ENCODE measurements at places on chromosomes 2 and 18.

- no peaks in the 10 kb centered on the region for H3K27me3 ChIP-seq
- H3K4me3 ChIP-seq: no peak overlapping the region
- no peaks in the 10 kb centered on the region for H3K36me3 ChIP-seq
- ATAC-seq: no peak
- H3K27ac ChIP-seq: no peak overlapping the region
Observed at GRCh38 chr2:8168876-8169424, 512.9 kb upstream of the ID2 start.

DNA sequence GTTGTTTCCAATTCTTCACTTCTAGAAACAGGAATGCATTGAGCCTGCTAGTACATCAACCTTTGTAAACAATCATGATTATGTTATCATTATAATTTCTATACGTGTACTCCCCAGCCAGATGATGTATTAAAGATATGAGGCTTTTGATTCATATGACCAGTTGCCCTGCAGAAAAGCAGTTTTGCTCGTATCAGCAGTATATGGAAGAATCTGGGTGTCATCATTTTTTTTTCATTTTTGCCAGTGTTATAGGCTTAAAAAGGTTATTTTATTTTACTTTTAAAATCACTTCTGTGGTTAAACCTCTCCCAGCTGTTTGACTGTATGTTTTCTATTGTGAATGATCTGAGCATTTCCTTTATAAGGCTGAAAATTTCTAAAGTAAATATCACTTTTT is 471.8 kb upstream of the NRP2 start:
- H3K27me3 ChIP-seq: no peaks in the 10 kb centered on the region
- no peaks in the 10 kb centered on the region for H3K4me1 ChIP-seq
- H3K4me3 ChIP-seq: no peak overlapping the region
- no peaks in the 10 kb centered on the region for H3K36me3 ChIP-seq
- no peak overlapping the region for H3K27ac ChIP-seq

DNA sequence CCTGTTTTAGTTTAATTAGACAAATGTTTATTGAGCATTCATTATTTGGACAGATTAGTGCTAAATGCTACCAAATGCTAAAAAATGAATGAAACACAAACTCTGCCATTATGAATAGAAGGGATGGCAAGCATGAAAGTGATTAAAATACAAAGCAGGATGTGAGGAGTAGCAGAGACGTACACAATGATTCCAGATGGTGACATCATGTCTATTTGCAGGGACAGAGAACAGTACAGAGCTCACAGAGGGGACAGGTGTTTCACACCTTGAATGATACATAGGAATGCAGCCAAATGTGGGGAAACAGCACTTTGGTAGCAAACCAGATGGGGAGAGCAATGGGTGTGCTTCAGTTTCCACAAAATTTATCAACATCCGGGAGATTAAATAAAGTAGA is 76.3 kb downstream of the CD226 start:
- H3K36me3 ChIP-seq: no peaks in the 10 kb centered on the region
- no peaks in the 10 kb centered on the region for H3K27me3 ChIP-seq
- no peak for ATAC-seq
- no peak overlapping the region for H3K27ac ChIP-seq
- H3K4me1 ChIP-seq: no peaks in the 10 kb centered on the region
- no peak overlapping the region for H3K4me3 ChIP-seq

GRCh38 chr2:172425336-172425735 is 2.0 kb upstream of the ITGA6 start:
- no peaks in the 10 kb centered on the region for H3K36me3 ChIP-seq
- no peak for ATAC-seq
- peaks cover 22% of the 10 kb centered on the region for H3K4me1 ChIP-seq
- peaks cover 51% of the 10 kb centered on the region for H3K27me3 ChIP-seq
- no peak overlapping the region for H3K4me3 ChIP-seq
- no peak overlapping the region for H3K27ac ChIP-seq

- H3K27ac ChIP-seq: no peak overlapping the region
- ATAC-seq: no peak
- no peaks in the 10 kb centered on the region for H3K27me3 ChIP-seq
- no peak overlapping the region for H3K4me3 ChIP-seq
- peaks cover 3% of the 10 kb centered on the region for H3K36me3 ChIP-seq
Observed at GRCh38 chr2:227534714-227535113, 62.8 kb downstream of the AGFG1 start.

DNA sequence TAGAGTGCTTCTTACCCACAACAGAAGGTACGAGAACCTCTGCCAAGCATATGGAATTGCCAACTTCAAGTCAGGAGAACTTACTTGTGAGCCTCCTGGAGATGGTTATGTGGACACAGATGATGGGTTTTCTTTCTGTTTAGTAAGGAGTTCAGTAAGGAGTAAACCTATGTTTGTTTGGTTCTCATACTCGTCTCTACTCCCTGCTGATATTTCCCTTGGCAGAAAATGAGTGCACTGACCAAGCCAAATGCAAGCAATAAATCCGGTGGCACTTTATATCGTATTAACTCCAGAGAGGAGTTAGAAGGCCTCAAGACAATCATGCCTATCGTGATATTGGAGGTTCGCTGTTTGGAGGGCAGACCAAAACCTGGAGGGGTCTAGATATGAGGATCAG is 83.2 kb upstream of the CYP1B1 start:
- peaks cover 40% of the 10 kb centered on the region for H3K4me1 ChIP-seq
- no peak for ATAC-seq
- no peak overlapping the region for H3K4me3 ChIP-seq
- H3K36me3 ChIP-seq: no peaks in the 10 kb centered on the region

DNA sequence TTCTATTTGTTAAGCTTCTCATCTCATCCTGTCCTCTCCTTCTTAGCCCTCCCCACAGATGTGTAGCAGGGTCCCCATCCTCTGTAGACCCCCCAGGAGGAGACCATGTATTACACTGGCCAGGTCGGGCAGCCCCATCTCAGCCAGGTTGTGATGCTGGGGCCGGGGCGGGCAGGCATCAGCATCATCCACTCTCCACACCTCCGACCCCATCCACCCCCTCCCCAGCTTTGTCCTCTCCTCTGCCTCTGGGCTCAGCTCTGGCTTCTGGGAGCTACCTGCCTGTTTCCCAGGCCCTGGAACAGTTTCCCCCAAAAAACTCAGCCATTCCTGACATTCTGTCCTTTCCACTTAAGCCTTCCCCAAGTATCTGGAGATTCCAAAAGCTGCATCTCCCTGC is 49.2 kb downstream of the GBX2 start:
- no peak overlapping the region for H3K4me3 ChIP-seq
- H3K4me1 ChIP-seq: no peaks in the 10 kb centered on the region
- H3K27ac ChIP-seq: no peak overlapping the region
- H3K27me3 ChIP-seq: no peaks in the 10 kb centered on the region
- ATAC-seq: no peak

DNA sequence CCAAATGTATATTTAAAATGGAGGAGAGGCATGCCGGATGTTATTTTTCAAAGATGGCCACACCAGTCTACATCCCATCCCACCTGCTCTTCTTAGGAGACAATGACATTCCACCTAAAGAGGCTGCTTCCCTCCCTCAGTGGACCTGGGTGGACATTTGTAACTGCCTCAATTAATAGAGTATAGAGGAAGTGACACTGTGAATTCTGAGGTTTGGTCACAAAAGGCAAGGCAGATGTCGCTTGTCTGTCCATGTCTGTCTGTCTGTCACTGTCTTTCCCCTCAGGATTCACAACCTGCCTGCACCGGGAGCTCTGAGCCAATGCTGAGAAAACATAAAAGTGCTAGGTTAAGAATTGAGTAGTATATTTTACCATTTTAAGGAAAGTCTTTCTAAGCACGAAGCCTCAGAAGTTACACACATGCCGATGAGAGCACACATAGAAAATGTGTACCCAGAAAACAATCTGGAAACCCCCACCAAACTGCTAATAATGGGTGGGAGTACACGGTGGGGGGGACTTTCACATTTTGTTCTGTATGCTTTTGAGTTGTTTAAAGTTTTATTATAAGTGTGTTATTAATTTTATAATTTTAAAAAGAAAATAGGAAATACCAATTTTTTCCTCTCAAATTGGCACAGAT is 21.0 kb downstream of the MIB1 start:
- no peak for ATAC-seq
- H3K4me1 ChIP-seq: peaks cover 45% of the 10 kb centered on the region
- no peak overlapping the region for H3K4me3 ChIP-seq
- H3K27me3 ChIP-seq: no peaks in the 10 kb centered on the region

DNA sequence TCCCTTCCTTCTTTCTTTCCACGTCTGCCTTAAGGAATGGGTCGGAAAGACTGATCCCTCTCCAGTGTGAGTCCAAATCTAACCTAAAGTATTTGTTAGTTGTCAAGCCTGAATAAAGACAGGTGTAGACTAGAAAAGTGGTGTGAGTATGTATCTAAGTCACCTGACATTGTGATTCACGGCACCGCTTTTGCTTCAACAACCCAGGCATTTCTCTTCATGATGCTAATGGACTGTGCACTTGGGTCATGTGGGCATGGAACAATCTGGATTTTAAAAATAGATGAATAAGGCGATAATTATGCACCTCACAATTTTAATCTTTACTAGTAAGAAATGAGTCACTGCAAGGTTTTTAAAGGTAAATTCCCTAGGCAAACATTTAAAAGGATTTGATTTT is 107.5 kb downstream of the LIPG start:
- H3K36me3 ChIP-seq: no peaks in the 10 kb centered on the region
- ATAC-seq: no peak
- no peak overlapping the region for H3K27ac ChIP-seq
- H3K4me1 ChIP-seq: peaks cover 28% of the 10 kb centered on the region
- H3K27me3 ChIP-seq: peaks cover 15% of the 10 kb centered on the region

DNA sequence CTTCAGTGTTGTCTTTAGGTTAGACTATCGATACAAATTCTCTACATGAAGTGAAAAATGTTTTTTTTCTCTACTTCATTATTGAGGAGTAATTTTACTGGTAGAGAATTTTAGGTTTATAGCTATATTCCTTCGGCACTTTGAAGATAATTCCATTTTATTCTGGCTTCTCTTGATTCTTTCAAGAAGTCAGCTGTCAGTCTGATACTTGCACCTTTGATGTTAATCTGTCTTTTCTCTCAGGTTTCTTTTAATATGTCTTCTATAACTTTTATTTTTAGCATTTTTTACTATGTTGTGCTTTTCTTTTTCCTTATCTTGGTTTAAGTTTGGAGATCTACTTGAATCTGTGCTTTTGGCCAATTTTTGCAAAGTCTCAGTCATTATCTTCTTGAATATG is 18.6 kb downstream of the TSPYL6 start:
- peaks cover 13% of the 10 kb centered on the region for H3K4me1 ChIP-seq

DNA sequence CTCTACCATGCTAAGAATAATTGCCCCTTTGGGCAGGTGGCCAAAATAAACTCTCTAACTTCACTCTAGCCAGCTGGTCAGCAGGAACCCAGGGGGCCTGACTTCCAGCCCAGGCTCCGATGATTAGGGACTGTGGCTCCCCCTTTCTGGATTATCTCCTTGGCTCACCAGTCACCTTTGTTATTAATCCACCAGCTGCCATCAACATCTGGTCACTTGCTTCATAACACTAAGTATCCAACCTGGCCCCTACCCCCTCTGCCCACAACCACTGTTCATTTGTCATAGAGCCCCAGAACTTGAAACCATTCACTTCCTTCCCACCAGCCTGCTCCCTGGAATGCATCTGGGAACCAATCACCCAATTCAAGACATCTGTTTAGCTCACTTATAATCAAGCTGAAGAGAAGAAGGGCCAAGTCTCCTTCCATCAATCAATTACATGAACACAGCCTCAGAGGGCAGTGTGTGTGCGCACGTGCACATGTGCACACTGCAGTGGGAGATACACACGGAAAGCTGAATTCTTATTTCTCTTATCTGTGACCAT is 215.1 kb downstream of the ALK start:
- H3K36me3 ChIP-seq: no peaks in the 10 kb centered on the region
- no peak for ATAC-seq
- H3K4me3 ChIP-seq: no peak overlapping the region
- H3K27ac ChIP-seq: no peak overlapping the region
- H3K4me1 ChIP-seq: no peaks in the 10 kb centered on the region

DNA sequence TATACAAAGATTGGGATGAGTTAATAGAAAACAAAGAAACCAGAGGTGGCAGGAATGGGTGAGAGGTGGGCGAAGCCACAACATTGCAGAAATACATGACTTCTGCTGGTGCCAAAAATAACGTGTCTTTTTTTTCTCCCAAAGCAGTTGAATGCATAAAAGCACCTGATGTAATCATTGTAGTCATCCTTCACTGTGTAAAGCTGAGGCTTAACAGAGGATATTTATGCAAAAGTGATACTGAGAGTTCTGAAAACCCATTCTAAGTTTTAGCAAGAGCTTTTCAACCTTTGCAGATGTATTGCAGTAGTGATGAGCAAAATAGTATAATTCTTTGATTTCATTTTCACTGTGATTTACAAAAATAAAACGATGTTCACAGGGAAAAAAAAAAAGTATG is 173.0 kb downstream of the PTGR3 start:
- no peak for ATAC-seq
- H3K27ac ChIP-seq: no peak overlapping the region
- no peaks in the 10 kb centered on the region for H3K27me3 ChIP-seq
- peaks cover 4% of the 10 kb centered on the region for H3K4me1 ChIP-seq
- no peak overlapping the region for H3K4me3 ChIP-seq

DNA sequence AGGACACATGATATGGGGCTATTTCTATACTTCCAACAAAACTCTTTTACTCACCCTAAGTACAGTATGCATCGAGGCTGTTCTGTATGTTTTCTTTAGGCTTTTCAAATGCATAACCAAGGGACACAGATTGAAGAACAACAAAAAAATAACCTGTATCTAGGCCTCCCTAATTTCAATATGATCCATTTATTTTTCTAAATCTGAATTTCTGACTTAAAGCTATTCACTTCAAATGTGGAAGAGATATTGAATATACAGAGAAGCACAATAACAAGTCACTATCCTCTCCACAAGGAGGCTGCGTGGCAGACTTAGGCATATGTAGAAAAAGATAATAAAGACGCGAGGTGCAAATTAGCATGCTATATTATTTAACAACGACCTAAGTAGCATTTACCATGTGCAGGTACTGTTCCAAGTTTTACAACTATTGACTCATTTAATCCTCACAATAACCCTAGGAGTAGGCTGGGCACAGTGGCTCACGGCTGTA is 39.3 kb upstream of the MFF start:
- H3K27me3 ChIP-seq: no peaks in the 10 kb centered on the region
- no peak overlapping the region for H3K4me3 ChIP-seq
- H3K4me1 ChIP-seq: no peaks in the 10 kb centered on the region
- H3K27ac ChIP-seq: no peak overlapping the region
- no peaks in the 10 kb centered on the region for H3K36me3 ChIP-seq

DNA sequence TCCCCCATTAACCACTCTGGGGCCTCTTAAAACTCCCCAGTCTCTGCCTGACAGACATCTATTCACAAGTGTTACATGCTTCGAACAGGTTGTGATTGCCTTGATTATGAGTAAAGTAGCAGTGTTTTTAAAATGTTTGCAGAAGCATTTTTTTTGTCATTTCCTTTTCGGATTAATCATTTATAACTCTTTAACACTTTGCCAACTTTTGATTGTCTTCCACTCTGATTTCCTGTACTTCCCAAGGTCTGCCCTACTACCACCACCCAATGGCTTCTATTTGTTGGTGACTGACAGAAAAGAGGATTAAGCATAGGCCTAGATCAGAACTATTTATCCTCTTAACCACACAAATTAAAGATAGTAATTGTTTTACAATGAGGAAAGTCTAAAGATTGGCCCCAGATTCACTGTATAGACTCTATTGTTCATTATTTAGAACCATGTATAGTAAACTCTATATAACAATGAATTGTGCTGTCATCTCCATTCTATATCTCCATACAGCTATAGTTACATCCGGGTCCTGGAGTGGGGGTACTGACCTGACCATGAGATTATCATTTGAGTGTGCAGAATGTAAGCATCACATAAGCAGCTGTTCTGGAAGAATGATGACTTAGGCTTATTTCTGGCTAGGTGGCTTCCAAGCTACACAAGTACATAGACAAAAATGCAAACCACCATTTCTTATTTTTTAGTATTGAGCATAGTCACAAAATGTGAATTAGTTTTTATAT is 110.3 kb upstream of the RBMS1 start:
- no peak for ATAC-seq
- H3K27ac ChIP-seq: no peak overlapping the region
- no peaks in the 10 kb centered on the region for H3K27me3 ChIP-seq
- no peak overlapping the region for H3K4me3 ChIP-seq
- H3K4me1 ChIP-seq: no peaks in the 10 kb centered on the region
